ENCODE measurements at places on chromosomes 11 and 22.

- DNase-seq = no peak
These were observed 382 bp downstream of the RASSF10 start for GRCh38 chr11:13009476-13009920.

GRCh38 chr11:3167143-3168119, 2.3 kb upstream of the OSBPL5 start:
- DNase-seq = no peak

DNA sequence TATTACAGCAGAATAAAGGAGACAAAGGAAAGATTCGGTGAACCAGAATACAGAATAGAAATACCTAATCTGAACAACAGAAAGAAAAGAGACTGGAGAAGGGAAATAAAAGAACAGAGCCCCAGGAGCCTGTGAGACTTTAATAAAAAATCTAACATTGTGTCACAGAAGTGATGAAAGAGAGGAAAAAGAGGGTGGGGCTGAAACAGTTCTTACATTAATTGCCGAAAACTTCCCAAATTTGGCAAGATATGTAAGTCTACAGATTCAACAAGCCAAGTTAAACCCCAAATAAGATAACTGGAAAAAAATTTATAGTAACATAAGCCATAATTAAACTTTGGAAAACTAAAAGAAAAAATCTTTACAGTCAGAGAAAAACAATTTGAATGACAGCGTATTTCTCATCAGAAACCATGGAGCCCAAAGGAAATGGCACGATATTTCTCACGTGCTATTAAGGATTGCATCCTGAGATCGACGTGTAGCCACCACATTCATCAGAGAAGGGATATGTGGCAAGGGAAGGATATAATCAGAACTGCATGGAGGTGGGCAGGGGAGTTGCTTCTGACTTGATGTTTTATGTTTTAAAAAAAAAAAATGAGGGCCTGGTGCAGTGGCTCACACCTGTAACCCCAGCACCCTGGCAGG, 73.9 kb downstream of the SGSM3 start:
- DNase-seq = no peak

GRCh38 chr11:46290598-46291309, 13.3 kb downstream of the CREB3L1 start:
- DNase-seq = no peak

DNA sequence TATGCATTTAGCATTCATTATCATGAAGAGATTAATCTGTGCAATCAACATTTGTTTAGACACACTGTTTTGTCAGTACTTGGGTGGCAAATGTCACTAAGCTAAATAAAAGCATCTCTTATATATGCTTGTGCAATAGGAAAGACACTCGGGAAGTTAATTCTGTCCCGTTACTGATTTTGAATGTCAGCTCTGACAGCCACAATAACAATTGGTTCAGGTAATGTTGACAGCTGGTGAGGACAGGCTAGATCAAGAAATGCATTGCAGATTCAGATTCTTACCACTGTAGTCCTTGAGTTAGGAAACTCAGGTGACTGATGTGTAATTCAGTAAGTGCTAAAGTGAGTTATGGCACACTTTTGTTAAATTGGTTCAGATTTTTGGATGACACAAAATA, 523.8 kb upstream of the FAT3 start:
- no peak for DNase-seq
